ENCODE measurements at places on chromosomes 13 and 19.

- DNase-seq = peak; percentile 59
These were observed 36.1 kb upstream of the USPL1 start for GRCh38 chr13:30581582-30581981.

DNA sequence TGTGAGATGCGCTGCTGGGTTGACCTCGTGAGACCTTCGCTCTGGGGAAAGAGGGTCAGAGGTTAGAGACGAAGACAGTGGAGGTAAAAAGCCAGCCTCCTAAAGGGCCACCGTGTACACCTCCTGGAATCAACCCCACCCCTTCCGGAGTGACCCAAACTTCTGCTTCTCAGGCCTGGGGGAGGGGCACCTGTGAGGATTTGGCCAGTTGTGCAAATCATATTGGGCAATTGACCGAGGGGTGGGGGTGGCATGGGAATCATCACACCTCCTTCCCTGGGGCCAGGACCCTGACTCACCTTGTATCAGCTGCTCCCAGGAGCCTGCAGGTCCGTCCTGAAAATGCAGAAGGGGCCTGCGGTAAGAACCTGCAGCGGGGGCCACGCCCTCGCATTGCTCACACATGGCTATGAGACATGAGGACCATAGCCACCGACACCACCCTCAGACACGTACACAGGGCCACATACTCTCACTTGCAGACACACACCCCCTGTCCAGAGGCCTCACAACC is 2.8 kb downstream of the TNFSF14 start:
- no peak for DNase-seq

GRCh38 chr19:6213266-6213595 is 66.5 kb downstream of the MLLT1 start:
- no peak for DNase-seq

GRCh38 chr19:48813123-48813913 is 2.5 kb upstream of the BCAT2 start:
- DNase-seq = no peak

- DNase-seq = no peak
These were observed 711 bp downstream of the CILP2 start for GRCh38 chr19:19538785-19539166.

DNA sequence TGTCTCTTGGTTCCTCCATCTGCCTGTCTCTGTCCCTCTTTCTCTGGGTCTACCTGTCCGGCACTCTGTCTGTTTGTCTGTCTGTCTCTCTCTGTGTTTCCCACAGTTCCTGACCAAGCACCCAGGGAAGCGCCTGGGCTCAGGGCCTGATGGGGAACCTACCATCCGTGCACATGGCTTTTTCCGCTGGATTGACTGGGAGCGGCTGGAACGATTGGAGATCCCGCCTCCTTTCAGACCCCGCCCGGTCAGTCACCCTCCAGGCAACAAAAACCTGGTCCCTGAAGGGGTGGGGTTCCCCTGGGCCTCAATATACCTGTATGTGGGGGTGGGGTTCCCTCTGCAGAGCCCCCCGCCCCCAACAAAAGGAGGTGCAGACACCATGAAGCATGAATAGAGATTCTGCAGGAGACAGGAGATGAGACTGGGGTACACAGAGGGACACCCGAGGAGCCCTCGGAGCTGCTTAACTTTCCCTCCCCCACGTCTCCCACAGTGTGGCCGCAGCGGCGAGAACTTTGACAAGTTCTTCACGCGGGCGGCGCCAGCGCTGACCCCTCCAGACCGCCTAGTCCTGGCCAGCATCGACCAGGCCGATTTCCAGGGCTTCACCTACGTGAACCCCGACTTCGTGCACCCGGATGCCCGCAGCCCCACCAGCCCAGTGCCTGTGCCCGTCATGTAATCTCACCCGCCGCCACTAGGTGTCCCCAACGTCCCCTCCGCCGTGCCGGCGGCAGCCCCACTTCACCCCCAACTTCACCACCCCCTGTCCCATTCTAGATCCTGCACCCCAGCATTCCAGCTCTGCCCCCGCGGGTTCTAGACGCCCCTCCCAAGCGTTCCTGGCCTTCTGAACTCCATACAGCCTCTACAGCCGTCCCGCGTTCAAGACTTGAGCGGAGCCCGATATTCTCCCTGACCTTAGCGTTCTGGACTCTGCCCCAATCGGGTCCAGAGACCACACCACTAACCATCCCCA is 2.6 kb upstream of the CACNG7 start:
- peak; percentile 33 for DNase-seq

DNA sequence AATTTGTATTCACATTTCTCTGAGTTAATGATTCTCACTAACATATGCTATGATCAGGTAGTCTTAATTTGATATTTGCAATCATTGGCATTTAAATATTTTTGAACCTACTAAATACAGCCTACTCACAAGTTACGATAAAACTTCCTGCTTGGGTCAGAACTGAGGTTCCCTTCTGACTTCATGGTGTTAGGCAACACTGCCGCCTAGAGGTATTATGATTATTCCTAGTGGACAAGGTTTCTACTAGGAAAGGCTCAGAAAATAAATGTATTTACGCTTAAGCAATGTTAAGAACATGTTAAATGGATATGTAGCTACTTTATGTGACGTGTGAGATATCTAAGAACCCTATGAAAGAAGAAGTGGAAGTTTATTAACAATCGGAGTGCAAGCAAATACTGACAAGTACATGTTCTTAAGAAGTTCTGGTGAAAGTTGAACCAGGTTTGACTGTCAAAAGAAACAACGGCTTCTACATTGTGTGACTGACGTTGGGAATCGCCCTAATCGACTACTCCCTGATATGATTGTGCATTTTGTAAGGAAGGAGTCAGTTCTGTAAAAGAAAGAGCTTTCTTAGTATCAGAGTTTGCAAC is 1395.8 kb downstream of the SLITRK5 start:
- peak; percentile 72 for DNase-seq

DNA sequence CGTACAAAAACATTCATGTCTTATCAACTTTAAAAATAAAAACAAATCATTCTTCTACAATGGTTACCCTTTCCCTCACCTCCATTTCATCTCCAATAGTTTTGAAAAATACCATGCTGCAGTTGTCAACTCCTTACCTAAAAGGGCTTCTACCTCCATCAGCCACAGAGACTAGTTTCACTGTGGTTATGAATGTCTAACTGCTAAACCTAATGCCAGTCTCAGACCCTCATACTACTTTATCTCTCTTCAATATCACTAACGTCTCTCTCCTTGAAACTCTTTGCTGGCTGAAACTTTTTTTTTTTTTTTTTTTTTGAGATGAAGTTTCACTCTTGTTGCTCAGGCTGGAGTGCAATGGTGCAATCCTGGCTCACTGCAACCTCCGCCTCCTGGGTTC is 27.1 kb downstream of the LNX2 start:
- DNase-seq = no peak

DNA sequence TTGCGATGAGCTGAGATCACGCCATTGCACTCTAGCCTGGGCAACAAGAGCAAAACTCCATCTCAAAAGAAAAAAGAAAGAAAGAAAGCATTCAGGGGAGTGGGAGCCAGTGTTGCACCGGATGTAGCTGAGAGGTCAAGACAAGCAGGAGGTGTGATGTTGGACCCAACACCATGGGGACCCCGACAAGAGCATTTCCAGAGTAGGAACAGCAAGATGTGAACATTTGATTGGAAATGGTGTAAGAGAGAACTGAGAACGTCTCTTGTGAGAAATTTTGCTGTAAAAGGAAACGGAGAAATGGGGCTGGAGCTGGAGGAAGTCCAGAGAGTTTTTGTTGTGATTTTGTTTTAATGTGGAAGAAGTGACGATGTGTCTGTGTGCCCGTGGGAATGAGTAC is 15.8 kb upstream of the DPF1 start:
- DNase-seq = no peak

GRCh38 chr13:109254274-109254673 is 532.1 kb downstream of the IRS2 start:
- no peak for DNase-seq
